ENCODE measurements at places on chromosomes 12 and 14.

GRCh38 chr12:3084742-3085141 is 7.6 kb downstream of the TSPAN9 start:
- DNase-seq = no peak
- peaks cover 18% of the 10 kb centered on the region for H3K4me1 ChIP-seq
- H3K4me3 ChIP-seq = no peak overlapping the region

DNA sequence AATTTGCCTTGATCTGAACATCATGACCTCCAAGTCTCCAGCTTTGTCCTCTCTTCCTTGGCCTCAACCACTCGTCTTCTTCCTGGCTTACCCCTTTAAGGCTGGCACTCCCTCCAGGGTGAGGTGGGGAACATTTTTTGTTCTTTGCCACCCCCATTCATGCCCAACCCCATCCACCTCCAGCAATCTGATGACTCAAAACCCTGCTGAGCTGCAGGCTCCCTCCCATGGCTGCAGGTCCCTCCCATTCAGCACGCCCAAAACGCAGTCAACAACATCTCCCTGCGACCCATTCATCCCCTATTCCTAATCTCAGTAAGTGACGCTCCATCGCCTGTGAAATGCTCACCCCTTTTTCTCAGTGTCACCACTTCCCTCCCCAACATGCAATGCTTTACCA is 138.8 kb upstream of the PRMT8 start:
- no peak for DNase-seq
- no peak overlapping the region for H3K27ac ChIP-seq
- no peaks in the 10 kb centered on the region for H3K4me1 ChIP-seq
- peaks cover 18% of the 10 kb centered on the region for H3K27me3 ChIP-seq
- no peaks in the 10 kb centered on the region for H3K36me3 ChIP-seq
- H3K4me3 ChIP-seq = no peak overlapping the region

DNA sequence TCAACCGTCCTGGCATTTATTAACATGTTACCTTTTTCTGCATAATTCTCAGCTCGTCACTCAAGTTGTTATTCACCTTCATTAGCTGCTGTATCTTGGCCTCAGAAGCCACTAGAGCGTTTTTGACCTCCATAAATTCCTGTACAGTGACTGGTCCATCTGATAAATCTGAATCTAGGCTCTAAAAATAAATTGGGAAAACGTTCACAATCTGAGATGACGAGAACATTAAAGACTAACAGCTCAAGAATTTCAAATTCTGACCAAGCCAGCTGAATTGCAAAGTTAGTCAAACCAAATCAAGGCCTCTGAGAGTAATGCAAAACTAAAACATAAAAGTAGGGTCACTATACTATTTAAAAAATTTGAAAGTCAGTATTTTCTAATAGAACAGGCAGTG is 45.0 kb downstream of the GIT2 start:
- H3K27me3 ChIP-seq = no peaks in the 10 kb centered on the region
- H3K36me3 ChIP-seq = peaks cover 2% of the 10 kb centered on the region
- peaks cover 25% of the 10 kb centered on the region for H3K4me1 ChIP-seq
- no peak for DNase-seq

- DNase-seq = no peak
- H3K4me1 ChIP-seq = peaks cover 18% of the 10 kb centered on the region
- H3K27ac ChIP-seq = no peak overlapping the region
- H3K27me3 ChIP-seq = no peaks in the 10 kb centered on the region
These were observed 70.3 kb downstream of the ACTN1 start for GRCh38 chr14:68908803-68909202.

GRCh38 chr12:111841236-111841749 is 735 bp upstream of the MAPKAPK5 start:
- H3K4me1 ChIP-seq = peaks cover 22% of the 10 kb centered on the region
- peak overlapping the region; percentile 95 for H3K27ac ChIP-seq
- DNase-seq = no peak
- peak overlapping the region; percentile 97 for H3K4me3 ChIP-seq
- H3K27me3 ChIP-seq = no peaks in the 10 kb centered on the region

- H3K4me3 ChIP-seq = no peak overlapping the region
- H3K27me3 ChIP-seq = no peaks in the 10 kb centered on the region
- H3K27ac ChIP-seq = no peak overlapping the region
- DNase-seq = no peak
- no peaks in the 10 kb centered on the region for H3K4me1 ChIP-seq
These were observed 30.4 kb downstream of the FBXW8 start for GRCh38 chr12:116941188-116941587.

- H3K4me1 ChIP-seq = no peaks in the 10 kb centered on the region
- no peak overlapping the region for H3K4me3 ChIP-seq
- H3K36me3 ChIP-seq = no peaks in the 10 kb centered on the region
- H3K27ac ChIP-seq = no peak overlapping the region
- no peak for DNase-seq
These were observed 49.3 kb downstream of the TMEM30B start for GRCh38 chr14:61231810-61232209.

DNA sequence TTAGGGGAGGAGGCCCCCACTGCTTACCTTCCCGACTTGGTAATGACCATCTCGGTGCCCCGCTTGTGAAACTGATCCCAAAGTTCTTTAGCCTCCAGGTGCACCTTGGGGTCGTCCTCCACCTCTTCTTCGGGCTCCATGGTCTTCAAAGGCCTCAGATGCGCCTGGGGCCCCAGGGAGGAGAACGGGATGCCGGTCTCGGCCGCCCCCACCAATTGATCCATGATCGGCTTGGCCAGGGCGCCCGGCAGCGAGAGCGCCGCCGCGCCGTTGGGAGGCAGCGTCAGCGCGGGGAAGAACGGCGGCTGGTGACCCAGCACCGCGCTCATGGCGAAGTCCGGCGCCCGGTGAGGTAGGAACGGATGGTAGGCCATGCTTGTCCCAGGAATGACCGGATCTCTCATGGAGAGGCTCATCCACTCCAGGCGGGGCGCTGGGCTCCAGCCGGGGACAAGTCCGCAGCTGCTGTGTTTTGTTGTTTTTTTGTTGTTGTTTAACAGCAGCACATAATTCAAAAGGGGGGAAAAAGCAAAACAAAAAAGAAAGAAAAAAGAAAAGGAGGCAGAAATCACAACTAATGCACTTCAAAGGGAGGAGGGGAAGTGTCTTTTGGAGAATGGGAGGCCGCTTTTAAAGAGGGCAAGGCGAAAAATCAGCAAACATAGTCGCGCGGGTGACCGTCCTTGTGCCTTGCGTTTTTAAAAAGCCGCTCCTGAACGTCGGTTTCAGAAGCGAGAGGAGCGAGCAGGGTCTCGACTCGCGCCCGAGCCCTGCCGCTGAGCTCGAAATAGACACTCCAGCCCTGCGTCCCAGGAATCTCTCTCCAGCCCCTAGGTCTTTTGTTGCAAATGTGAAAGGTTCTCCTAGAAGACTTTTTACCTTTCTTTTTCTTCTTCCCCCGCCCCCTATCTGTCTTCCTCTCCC is 928 bp downstream of the TBX3 start:
- H3K4me1 ChIP-seq = no peaks in the 10 kb centered on the region
- no peaks in the 10 kb centered on the region for H3K36me3 ChIP-seq
- H3K4me3 ChIP-seq = peak overlapping the region; percentile 40
- DNase-seq = no peak

GRCh38 chr12:103499571-103499970 is 3.8 kb upstream of the C12orf42 start:
- H3K27ac ChIP-seq = no peak overlapping the region
- no peaks in the 10 kb centered on the region for H3K4me1 ChIP-seq
- no peak overlapping the region for H3K4me3 ChIP-seq

DNA sequence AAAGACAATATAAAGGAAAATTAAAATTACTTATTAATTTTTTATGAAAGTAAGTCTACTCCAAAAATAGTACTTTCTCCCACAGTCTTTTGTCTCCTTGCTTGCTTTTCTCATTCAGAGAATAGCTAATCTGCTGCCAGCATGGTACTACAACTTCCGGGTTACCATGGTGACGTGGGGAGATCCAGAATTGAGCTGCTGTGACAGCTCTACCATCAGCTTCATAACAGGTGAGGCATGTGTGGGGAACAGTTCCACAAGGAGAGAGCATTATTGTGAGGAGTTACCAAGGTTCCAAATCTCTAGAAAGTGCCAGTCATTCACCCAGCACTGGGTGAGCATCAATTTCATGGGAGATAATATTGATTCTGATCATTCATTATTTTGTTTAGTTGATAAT is 197.8 kb downstream of the PTPRO start:
- peaks cover 4% of the 10 kb centered on the region for H3K27me3 ChIP-seq
- H3K36me3 ChIP-seq = no peaks in the 10 kb centered on the region
- H3K4me1 ChIP-seq = no peaks in the 10 kb centered on the region
- H3K4me3 ChIP-seq = no peak overlapping the region
- no peak overlapping the region for H3K27ac ChIP-seq
- no peak for DNase-seq

- no peak overlapping the region for H3K27ac ChIP-seq
- no peak overlapping the region for H3K4me3 ChIP-seq
- no peaks in the 10 kb centered on the region for H3K36me3 ChIP-seq
- H3K27me3 ChIP-seq = no peaks in the 10 kb centered on the region
- no peaks in the 10 kb centered on the region for H3K4me1 ChIP-seq
- no peak for DNase-seq
These were observed 436.3 kb downstream of the DPF3 start for GRCh38 chr14:72457641-72458040.

DNA sequence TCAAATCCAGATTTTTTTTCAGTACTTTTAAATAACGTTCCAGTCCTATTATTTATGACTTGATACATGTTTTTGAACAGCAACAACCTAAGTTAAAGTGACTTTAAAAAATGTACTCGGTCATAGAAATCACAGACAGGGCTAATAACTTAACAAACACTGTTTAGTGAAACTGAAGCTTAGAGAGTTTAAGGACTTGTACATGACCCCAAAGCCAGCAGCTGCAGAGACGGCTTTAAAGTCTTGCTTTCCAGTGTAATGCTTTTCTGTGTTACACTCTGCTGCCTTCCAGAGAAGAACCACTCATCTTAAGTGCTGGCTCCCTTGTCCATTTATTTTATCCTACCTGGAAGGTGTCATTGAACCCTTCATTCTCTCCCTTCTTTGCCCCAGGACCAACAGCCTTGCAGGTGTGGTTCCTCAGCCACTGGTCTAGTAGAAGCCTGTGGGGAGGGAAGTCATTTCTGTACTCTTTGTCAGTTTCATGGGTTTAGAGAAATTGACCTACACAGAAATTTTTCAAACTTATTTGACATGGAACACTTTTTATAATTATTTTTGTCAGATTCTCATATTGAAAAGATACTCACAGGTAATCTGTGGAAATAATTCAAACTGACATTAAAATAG is 60.9 kb downstream of the NAV3 start:
- H3K36me3 ChIP-seq = no peaks in the 10 kb centered on the region
- H3K4me1 ChIP-seq = no peaks in the 10 kb centered on the region
- H3K27ac ChIP-seq = no peak overlapping the region
- DNase-seq = no peak

GRCh38 chr12:5003025-5003666 is 40.5 kb upstream of the KCNA5 start:
- DNase-seq = peak; percentile 48
- H3K4me3 ChIP-seq = no peak overlapping the region
- H3K27me3 ChIP-seq = peaks cover 30% of the 10 kb centered on the region
- no peaks in the 10 kb centered on the region for H3K4me1 ChIP-seq
- no peak overlapping the region for H3K27ac ChIP-seq
- no peaks in the 10 kb centered on the region for H3K36me3 ChIP-seq

GRCh38 chr12:54141431-54142113 is 47.2 kb downstream of the SMUG1 start:
- H3K27ac ChIP-seq = no peak overlapping the region
- no peaks in the 10 kb centered on the region for H3K4me1 ChIP-seq
- no peak for DNase-seq
- H3K36me3 ChIP-seq = no peaks in the 10 kb centered on the region
- no peaks in the 10 kb centered on the region for H3K27me3 ChIP-seq
- H3K4me3 ChIP-seq = no peak overlapping the region

GRCh38 chr12:107474639-107475539 is 210.7 kb upstream of the PWP1 start:
- no peak overlapping the region for H3K27ac ChIP-seq
- DNase-seq = no peak
- H3K27me3 ChIP-seq = no peaks in the 10 kb centered on the region
- H3K4me1 ChIP-seq = no peaks in the 10 kb centered on the region

DNA sequence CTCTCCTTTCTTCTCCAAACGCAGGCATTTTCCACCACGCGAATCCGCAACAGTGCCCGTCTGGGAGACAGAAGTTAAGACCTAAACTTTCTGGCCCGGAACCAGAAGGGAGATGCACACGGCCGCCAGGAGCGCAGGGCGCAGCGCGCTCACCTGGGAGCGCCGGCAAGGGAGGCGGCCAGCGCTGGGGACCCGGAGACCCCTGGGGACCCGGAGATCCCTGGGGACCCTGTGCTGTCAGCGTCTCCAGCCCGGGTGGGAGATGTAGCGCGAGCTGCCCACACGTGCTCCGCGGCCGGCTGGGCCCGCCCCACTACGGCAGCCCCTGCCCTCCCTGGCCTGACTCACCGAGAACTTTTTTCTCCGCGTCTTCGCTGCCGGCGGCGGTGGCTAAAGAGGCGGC is 620 bp downstream of the YBX3 start:
- H3K4me3 ChIP-seq = peak overlapping the region; percentile 82
- DNase-seq = peak; percentile 84
- no peaks in the 10 kb centered on the region for H3K36me3 ChIP-seq
- peaks cover 23% of the 10 kb centered on the region for H3K4me1 ChIP-seq
- peak overlapping the region; percentile 90 for H3K27ac ChIP-seq

- no peaks in the 10 kb centered on the region for H3K27me3 ChIP-seq
- no peaks in the 10 kb centered on the region for H3K4me1 ChIP-seq
- H3K4me3 ChIP-seq = no peak overlapping the region
These were observed 25.5 kb downstream of the EP400 start for GRCh38 chr12:131975228-131975627.

DNA sequence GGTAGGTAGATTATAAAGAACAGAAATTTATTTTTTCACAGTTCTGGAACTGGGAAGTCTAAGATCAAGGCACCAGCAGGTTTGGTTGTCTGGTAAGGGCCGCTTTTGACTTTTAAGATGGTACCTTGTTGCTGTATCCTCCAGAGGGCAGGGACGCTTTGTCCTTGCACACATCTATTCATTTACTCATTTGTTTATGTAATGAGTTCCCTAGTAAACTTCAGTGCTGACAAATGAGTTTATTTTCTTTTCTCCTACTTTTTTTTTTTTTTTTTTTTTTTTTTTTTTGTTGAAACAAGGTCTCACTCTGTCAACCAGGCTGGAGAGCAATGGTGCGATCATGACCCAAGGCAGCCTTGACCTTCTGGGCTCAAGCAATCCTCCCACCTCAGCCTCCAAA is 195.7 kb downstream of the FBXL14 start:
- no peak overlapping the region for H3K4me3 ChIP-seq
- no peak overlapping the region for H3K27ac ChIP-seq
- H3K27me3 ChIP-seq = no peaks in the 10 kb centered on the region
